Keratinocyte (primary cell): ENCODE measurements at places on chromosomes 1 and 21.

- DNase-seq = no peak
Measured at GRCh38 chr1:90707363-90707710, 9.8 kb downstream of the BARHL2 start.

GRCh38 chr21:42672699-42673458 is 19.5 kb downstream of the PDE9A start:
- no peak for DNase-seq

DNA sequence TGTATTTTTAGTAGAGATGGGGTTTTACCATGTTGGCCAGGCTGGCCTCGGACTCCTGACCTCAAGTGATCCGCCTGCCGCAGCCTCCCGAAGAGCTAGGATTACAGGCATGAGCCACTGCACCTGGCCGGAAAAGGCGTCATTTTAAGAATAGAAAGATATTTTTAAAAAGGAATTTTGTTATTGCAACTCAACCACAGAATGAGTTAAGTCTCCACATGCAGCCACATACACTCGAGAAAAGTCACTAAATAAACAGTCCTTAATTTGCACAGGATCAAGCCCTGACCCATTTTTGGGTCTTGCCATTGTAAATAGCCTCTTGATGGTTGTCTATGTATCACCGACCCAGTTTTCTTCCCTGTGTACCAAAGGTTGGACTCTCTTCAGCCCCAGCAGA is 85.5 kb downstream of the FBXO2 start:
- no peak for DNase-seq

DNA sequence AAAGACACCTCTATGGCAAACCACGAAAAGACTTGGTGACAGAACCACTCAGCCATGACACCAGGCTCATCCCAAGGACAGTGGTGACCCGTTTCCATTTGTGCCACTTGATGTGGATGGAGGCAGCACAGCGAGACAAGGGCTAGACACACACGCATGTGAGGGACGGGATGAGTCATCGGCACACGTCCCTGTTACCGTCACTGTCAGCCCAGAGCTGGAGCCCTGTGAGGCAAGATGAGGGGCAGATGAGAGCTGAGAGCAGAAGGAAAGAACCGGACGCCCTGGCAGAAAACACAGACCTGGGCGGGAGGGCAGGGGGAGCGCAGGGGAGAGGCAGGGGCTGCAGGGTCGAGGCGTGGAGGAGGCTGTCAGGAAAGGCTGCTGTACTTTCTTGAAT is 57.8 kb downstream of the SIK1 start:
- no peak for DNase-seq

GRCh38 chr1:54972436-54972835 is 8.0 kb upstream of the TMEM61 start:
- no peak for DNase-seq
